ENCODE measurements at places on chromosomes 4 and X. TPM values are rescaled to one million over a fixed set of nuclear protein-coding genes. Genes with fewer than 3 reads are reported as not detected.

DNA sequence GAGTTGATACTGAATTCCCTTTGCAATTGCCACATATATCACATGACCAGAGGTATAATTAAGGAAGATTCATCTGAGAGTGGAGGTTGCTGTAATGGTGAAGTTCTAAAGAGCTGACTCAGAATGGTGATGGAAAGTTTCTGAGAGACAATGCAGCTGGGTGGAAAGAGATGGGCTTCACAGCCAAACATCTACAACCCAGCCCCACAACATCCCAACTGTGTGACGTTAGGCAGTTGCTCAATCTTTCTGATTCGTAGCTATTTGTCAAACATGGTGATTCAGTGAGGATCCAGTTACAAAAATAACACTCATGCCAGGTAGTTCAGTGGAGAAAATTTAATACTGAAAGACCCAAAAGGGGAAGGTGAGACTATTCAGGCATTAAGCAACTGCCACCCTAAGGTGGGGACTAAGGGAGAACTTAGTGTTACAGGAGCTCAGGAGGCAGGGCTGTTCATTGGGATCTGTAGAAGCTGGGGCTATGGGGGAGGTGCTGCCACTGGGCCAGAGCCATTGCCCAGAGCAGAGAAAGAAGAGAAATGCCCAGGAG lies 6.9 kb upstream of the AFF1 start:
- DNase-seq: peak; percentile 91

DNA sequence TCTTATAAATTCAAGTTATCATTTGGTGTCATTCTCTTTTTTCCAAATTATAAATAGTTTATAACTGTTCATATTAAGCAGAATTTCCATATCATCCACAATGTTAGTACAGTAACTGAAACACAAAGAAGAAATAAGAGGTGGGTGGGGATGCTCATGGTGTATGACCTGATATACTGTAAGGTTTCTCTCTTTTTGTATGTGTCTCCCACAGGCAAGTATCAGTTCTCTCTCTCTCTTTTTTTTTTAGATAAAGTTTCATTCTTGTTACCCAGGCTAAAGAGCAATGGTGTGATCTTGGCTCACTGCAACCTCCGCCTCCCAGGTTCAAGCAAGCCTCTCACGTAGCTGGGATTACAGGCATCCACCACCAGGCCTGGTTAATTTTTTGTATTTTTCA lies 43.7 kb upstream of the UGT2A3 start:
- DNase-seq: no peak

FANCB gene
- 3.5 TPM for total RNA-seq

GRCh38 chrX:32985544-32985943 lies 225.8 kb downstream of the DMD start:
- no peak for DNase-seq

RTL5 gene
- total RNA-seq: 2.3 TPM

DNA sequence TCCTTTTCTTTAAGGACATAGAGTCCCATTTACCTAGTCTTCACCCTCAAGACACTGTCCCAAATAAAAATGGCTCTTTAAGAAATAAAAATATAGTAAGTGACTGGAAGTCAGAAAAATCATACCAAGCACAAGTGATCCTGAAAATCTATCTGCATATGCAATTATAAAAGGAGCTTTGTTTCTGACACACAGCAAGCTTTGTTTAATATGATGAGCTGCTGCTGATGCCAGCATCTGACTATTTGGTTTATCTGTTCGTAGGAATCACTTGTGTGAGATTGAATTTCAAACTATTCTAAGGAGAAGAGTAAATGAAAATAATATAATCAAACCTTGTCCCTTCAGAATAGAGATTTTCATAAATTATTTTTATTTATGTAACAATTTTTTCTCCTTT lies 332.4 kb downstream of the PCDH7 start:
- DNase-seq: no peak

MAP9 gene
- total RNA-seq: 6.4 TPM

DNA sequence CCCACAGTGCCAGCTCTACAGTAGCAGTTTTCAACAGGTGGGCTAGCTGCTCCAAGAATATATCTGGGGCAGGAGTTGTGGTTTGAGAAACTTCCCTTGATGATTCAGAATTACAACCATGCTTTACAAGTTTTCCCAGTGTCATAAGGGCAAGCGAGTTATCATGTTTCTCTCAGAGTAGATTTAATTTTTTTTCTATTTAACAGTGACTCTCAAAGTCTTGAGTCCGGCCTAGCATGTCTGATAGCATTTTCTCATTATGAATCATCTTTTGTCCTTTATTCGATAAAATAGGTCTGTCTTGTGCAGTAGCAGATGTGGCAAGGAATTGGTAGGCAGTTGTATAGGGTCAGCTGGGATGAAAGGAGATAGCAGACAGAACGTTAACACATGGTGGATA lies 62.2 kb upstream of the SPANXD start:
- no peak for DNase-seq

GRCh38 chr4:3436798-3437581 lies 4.8 kb upstream of the HGFAC start:
- no peak for DNase-seq

C1GALT1C1 gene
- total RNA-seq: 39.3 TPM

NSUN7 gene
- total RNA-seq: not detected

DNA sequence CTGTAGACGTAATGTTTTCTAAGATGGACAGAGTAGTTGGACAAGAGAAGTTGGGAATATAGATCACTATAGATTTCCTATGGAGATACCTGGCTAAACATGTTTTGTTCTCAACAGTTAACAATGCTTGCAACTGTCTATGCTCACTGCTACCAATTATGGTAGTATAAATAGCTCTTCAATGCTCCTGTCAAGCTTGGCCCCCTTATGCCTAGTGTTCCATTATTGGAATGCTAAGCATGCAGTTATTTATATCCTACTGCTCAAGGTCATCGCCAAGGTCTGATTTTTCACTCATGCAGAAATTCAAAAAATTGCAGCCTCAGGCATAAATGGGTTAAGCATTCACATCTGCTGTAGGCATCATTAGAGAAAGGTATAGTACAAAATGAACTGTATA lies 519.0 kb downstream of the IL15 start:
- no peak for DNase-seq

CFI gene
- total RNA-seq: 52.5 TPM

MAGIX gene
- total RNA-seq: 3.9 TPM

GRCh38 chr4:116005037-116005805 lies 891.8 kb upstream of the NDST4 start:
- DNase-seq: no peak
